ENCODE measurements at places on chromosomes 3 and 15. TPM values are rescaled to one million over a fixed set of nuclear protein-coding genes. Genes with fewer than 3 reads are reported as not detected.

- DNase-seq: no peak
Measured at GRCh38 chr3:186361762-186362536, at the start of gene DGKG. DGKG (minus strand) TSS chr3:186362234; CDS start chr3:186320459, 41,775 bp downstream.

- DNase-seq: no peak
Measured at GRCh38 chr3:27479806-27480543, 4.2 kb downstream of the SLC4A7 start.

DNA sequence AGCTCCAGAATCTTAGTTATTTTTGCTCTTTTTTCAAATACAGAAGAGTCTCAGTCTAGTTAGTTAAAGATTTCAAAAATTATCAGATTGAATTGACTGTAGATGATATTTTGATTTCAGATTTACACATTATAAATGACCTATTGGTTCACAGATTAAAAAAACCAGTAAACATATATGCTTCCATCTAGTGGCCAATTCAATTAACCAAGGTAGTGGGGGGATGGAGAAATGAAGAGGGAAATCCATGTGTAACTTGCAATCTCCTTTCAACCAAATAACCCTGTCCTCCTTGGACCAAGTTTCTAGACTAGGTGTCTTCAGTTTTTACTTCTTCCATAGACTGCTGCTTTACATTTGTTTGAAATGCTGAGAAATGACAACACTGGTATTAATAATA is 789.8 kb downstream of the ROBO1 start:
- no peak for DNase-seq

The MCF2L2 gene
- polyA plus RNA-seq: 1.3 TPM

The LYZL4 gene
- not detected for polyA plus RNA-seq
